ENCODE measurements at places on chromosomes 3 and 15.

GRCh38 chr3:69567023-69567709 is 172.1 kb upstream of the MITF start:
- no peak for DNase-seq

- no peak for DNase-seq
These were observed 100.5 kb upstream of the NECTIN3 start for GRCh38 chr3:110971010-110971601.

GRCh38 chr3:125281381-125281780 is 68.8 kb upstream of the SLC12A8 start:
- no peak for DNase-seq

DNA sequence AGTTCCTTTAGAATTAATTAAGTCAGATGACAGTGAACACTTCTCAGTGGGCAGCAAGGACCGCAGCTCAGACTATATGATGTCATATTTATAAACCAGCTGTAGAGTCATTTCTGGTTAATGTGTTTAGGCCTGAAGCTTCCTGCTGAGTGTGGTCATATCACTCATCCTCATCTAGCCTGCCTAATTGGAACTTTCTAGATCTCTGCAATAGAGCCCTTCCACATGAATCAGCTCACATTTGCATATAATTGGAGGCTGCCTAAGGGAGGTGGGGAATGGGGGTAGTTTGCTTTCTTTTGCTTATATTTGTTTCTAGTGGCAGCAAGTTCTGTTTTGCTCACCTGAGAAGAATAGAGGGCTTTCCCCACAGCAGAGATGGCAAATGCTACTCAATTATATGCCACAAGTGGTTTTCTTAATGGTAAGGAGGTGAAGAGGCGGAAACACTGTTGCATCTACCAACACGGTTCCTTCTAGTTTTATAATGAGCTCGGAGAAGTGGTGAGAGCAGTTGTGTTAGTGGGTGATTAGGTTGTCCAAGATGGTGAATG is 148.1 kb downstream of the KLHL25 start:
- no peak for DNase-seq

- no peak for DNase-seq
These were observed 28.8 kb upstream of the SYNM start for GRCh38 chr15:99076109-99076508.

DNA sequence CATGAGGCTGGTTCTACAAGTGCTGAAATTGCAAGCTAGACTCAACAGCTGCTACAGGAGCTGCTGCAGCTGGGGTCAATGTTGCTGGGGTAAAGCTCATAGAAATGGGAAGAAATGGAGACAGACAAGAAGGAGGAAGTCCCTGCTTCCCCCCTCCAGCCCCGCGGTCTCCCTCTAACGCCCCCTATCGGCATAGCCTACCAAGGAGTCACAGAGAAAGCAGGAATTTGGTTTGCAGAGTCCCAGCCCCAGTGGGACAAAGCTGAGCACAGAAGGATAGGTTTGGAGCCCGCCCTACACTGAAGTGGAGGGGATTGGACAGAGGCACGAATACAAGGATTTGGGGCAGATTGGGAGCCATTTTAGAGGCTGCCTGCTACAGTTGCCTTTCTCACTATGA is 176.9 kb upstream of the ANKRD28 start:
- DNase-seq = no peak

GRCh38 chr3:121508389-121508788 is 37.4 kb downstream of the POLQ start:
- DNase-seq = no peak

GRCh38 chr3:13098192-13098988 is 25.2 kb upstream of the IQSEC1 start:
- no peak for DNase-seq

DNA sequence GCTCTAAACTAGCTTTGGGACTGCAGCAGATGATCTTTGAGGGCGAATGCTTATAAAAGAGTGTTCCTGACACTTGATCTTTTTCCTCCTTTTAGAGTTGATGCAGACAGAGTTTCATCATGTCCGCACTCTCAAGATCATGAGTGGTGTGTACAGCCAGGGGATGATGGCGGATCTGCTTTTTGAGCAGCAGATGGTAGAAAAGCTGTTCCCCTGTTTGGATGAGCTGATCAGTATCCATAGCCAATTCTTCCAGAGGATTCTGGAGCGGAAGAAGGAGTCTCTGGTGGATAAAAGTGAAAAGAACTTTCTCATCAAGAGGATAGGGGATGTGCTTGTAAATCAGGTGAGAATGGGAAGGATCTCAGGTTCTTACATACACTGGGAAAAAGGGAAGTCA is 75.7 kb downstream of the KLHL25 start:
- no peak for DNase-seq

GRCh38 chr3:157199841-157200240 is 39.9 kb upstream of the CCNL1 start:
- DNase-seq = no peak

DNA sequence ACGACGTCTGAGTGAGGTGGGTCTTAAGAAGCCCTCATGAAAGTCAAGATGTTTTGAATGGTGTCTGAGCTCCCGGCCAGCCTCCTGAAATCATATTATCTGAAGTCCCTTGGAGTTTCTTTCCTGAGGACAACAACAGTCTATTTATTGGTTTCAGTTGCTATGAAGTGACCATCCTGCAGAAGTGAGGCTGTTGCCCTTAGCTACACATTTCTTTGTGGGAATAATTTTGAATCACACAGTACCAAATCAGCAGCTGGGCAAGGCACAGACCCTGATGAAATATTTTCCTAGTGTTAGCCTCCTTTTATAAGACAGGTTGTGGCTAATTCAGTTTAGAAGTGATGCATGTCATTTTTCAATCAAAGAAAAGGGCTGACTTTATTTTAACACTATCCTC is 220.7 kb upstream of the AZI2 start:
- no peak for DNase-seq

- DNase-seq = peak; percentile 78
These were observed 36.7 kb upstream of the BDH1 start for GRCh38 chr3:197592361-197593045.

DNA sequence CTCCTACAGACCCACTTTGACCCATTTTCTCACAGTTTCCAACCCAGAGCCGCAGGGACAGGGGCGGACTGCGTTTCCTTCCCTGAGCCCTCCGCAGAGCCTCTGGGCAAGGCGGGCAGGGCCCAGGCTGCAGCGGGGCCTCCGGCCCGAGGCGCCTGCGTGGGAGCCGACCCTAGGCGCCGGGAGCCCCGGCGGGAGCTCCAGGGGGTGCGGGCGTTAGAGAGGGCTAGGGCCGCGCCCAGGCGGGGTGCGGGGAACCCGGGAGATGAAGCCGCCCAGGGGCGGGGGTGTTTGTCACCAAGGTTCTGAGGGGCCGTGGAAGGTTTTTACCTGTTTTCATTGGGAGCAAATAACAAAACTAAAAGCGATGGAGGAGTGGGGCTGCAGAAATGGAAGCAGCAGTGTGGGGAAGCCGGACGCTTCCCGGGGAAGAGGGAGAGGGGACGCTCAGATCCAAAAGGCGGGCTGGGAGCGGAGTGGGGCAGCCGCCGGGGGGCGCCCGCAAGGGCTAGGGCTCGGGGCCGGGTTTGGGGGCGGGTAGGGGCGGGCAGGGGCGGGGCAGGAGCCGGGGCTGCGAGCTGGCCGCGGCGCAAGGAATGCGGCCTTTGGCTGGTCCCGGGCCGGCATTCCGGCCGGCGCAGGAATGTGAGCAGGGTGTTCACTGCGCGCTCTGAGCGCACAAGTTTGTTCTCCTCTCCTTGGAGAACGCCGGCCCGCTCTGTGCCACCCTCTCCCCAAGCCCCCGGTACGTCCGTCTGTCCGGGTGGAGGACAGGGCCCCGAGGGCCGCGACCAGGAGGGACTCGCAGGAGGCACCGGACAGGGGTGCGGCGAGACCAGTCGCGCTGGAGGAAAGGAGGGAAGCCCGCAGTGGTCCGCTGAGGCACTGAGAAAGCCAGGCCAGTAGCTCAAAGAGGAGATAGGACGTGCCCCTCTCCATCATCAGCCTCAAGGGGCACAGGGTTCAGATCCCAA is 61.1 kb downstream of the AMOTL2 start:
- peak; percentile 18 for DNase-seq

DNA sequence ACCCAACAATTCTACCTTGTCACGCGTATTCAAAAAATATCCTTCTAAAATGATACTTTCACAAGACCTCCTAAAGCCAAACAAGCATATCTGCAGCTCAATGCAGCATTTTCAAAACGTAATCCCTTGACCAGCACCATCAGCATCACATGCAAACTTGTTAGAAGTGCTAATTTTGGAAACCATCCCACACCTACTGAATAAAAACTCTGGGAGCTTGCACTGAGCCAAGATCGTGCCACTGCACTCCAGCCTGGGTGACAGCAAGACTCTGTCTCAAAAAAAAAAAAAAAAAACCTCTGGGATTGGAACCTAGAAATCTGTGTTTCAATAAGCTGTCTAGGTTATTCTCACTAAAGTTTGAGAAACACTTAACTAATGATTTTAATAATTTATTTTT is 223.3 kb upstream of the CCDC54 start:
- DNase-seq = no peak

DNA sequence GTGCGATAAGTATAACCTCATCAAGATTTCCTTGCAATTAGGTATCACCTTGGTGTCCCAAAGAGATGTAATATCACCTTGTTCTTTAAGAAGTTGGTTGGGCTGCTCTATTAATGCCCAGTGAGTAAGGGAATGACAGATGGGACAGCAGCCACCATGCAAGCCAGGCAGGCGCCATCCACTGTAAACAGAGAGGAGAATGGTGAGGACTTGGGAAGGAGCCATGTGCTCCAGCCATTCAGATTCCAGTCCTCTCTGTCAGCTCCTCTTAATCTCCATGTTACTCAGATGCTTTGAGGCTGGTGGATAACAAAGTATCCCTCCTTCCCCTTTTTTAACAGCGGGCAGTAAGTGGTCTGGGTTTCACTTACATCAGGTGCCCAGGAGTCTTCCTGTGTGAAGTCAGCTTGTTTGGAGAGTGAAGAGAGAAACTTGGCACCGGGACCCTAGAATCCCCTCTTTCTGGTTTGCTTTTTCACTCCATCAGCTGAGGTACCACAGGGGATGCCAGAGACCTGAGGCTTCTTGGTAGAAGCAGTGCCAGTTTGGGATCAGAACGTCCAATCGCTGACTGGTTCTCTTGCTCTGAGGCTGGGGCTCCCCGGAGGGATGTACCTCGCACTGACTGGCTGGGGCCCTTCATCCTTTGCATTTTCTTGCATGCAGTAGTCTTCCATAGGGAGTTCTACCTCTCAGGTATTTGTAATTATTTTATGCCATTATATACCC is 29.5 kb downstream of the SLCO3A1 start:
- no peak for DNase-seq

GRCh38 chr3:15300323-15301078 is 31.9 kb downstream of the SH3BP5 start:
- no peak for DNase-seq

DNA sequence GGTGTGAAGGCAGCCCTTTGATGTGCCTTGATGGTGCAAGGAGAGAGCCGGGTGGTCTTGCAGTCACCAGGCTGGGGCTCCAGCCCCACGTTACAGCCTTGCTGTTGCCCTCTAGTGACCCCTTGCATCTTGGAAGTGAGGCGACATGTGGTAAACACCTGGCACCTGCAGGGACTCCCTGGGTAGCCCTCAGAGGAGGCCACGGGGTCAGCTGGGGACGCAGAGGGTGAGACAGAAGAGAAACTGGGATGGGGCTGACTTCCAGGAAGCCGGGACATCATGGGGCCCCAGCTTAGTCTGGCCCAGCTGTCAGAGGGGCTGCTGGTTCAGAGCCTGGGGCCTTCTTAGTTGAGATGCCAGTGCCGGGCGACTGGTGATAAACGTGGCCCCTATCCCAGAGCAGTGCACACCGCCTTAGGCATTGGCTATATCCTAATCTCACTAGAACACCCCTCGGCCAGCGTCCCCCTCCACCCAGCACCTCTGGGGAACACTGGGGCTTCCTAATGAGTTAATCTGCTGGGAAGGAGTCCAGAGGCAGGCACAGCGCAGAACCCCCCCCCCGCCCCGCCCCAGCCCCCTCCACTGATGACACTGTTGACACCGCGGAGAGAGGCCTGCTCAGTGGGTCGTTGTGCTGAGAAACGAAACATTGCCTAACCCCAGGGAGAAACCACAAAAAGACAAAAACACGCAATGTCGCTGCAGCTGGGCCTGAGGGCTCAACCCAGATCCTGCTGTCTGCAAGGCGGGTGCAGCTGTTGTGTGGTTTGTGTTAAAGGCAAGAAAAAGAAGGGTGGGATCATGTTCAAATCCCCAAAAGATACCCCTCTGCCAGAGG is 60.5 kb upstream of the KLF13 start:
- DNase-seq = peak; percentile 97

- DNase-seq = no peak
These were observed 68.4 kb downstream of the PPCDC start for GRCh38 chr15:75091814-75092213.

DNA sequence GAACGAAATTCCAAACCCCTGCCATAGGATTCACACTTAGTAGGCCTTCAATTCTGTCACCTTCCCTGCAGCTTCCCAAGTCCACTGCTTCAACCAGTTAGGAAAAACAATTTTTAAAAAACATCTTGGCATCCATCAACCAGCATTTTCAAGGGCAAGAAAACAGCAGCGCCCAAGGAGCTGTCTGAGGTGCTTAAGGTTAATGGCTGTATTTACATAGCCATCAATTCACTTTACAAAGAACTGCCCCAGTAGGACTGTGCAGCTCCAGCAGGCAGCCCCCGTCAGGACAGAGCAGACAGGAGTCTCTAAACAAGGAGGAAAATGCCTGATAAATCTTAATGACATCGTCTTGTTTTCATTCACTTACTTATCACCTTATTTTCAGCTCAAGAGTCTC is 13.3 kb downstream of the TAFA4 start:
- no peak for DNase-seq

GRCh38 chr3:195551381-195551978 is 8.4 kb upstream of the PPP1R2 start:
- no peak for DNase-seq

GRCh38 chr3:129734449-129734848 is 128.0 kb upstream of the PLXND1 start:
- DNase-seq = no peak

DNA sequence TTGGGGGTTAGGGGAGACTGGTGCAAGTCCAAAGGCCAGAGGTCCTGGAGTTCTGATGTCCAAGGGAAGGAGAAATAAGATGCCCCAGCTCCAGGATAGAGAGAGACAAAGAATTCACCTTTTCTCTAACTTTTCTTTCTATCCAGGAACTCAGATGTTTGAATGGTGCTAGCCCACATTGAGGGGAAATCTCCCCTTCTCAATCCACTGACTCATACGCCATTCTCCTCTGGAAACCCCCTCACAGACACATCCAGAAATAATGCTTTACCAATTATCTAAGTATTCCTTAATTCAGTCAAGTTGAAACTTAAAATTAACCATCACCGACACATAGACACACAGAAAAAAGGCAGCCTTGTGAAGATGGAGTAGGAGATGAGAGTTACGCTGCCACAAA is 1085.2 kb downstream of the NSUN3 start:
- no peak for DNase-seq

DNA sequence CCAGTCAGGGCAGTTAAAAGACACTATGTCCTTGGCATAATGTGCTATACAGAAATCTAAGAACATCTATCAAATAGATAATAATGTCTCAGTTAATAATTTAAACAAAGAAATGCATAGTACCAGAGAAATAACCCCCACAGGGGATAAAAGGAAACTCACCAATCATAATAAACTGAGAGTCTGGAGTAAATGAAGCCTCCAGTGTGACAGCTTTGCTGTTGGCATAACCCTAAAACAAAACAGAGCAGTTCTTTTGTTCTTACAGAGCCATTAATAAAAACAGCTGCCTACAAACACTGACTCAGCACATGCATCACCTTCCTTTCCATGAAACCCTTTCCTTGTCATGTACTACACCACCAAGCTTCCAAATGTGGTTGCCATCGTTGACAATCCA is 13.5 kb downstream of the PPM1M start:
- DNase-seq = no peak

All from erythroblast (primary cell).